Stimulated activated CD4-positive, alpha-beta T cell treated with anti-CD3 and anti-CD28 coated beads, Interleukin-12 subunit alpha, Interleukin-12 subunit beta, amount 100 ng/mL, for 48 hours (primary cell): ENCODE measurements at places on chromosomes 11 and 22.

DNA sequence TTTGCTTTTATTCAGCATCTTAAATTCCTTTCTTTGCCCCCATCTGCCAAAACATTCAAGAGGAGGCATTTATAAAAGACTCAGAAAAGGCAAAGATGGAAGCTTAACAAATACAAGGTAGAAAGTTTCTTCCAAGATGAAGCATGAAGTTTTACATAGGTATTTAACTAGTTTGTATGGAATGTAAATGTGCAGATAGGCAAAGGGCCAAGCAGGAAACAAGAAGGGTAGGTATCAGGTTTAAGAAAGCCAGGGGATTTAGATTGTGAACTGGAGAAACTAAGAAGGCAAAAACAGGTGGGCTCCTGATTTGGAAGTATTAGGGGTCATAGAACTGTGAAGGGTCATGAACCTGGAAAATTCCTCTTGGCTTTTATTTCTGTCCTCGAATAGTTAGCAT lies 62.6 kb downstream of the PPP2R1B start:
- DNase-seq: no peak

DNA sequence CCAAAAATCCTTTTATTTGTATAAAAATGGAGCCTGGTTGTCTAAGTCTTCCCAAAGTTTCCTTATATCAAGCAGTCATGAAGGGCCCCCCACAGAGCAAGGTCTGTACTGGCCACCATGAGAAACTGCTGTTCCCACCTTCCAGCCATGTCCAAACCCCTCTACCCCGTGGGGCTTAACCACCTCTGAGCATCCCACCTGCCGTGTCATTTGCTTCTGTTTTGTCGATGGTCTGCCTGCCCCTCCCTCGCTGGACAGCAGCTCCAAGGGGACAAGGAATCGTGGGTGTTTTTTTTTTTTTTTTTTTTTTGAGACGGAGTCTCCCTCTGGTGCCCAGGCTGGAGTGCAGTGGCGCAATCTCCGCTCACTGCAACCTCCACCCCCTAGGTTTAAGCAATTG lies 11.1 kb upstream of the ANO1 start:
- no peak for DNase-seq

GRCh38 chr22:50396751-50397370 lies 53.7 kb downstream of the PPP6R2 start:
- no peak for DNase-seq

DNA sequence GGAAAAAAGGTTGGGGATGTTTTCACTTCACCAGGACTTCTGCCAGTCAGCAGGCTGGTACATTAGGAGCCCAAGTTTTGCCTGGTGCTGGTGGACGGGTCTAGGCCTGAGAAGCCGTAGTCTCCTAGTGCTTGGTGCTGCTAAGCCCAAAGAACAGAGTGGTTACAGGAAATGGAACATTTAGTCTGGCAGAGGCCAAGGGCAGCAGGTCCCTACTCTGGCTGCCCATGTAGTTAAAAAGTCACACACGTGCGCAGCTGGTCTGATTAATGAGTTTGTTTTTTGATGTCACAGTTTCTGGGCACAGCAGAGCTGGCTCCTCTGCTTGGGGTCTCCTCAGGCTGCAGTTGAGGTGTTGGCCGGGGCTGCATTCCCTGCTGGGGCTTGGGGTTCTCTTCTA lies 20.6 kb downstream of the BCR start:
- DNase-seq: no peak

GRCh38 chr11:90434858-90435257 lies 212.0 kb upstream of the CHORDC1 start:
- no peak for DNase-seq

GRCh38 chr22:49763696-49764095 lies 64.0 kb downstream of the BRD1 start:
- no peak for DNase-seq

- no peak for DNase-seq
These were observed 46.8 kb upstream of the IGLL5 start for GRCh38 chr22:22840780-22841179.

DNA sequence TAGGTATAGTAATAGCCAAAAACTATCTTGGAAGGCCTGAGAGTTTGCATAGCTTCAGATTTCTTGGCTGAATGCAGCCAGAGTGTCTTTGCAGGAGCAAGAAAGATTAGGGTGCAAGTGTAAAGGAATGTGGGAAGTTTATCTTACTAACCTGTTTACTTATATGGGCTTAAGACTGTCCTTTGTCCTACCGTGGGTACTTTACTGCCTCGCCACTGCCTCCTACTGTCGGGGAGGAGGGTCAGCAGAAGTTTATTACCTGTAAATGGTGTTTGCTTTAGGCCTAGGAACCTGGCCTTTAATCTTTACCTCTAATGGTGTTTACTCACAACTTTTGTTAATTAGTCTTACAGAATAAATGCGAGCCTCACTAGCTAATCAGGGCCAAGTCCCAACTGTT lies 633.8 kb downstream of the DLG2 start:
- DNase-seq: no peak

GRCh38 chr11:88494848-88495247 lies 157.3 kb upstream of the CTSC start:
- no peak for DNase-seq

DNA sequence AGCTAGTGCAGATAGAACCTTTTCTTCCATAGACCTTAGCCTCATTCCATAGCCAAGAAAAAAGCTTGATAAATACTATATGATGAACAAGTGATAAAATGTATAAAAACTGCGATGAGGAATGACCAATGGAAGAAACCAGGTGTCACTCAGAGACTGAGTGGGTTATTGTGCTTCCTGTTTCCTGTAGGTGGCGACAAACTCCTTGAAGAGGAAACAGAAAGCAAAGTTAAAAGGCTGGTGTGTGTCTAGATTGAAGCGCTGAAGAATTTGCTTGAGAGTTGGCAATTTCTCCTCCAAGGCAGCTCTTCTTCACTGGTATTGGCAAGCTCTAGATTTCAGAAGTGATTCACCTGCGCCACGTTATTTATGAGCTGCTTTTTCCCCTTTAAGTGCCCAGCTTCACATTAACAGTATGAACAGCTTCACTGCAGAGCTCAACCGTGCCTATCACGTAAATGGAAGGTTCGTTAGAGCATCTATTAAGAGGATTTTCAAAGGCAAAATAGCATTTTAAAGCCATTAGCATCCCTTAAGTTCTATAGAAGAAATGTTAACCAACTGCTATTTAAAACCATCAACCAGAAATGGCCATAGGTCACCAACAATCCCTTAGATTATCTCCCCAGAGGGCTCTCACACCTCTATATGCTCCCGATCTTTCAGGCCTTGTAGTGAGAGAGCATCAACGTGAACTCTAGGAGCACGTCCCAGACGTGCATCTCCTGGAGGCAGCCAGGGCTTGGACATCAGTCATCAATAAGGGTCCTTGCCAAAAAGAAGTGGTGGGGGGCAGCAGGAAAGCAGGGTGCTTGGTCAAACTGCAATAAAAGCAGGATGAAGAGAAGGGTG lies 179.4 kb downstream of the CADM1 start:
- DNase-seq: no peak

DNA sequence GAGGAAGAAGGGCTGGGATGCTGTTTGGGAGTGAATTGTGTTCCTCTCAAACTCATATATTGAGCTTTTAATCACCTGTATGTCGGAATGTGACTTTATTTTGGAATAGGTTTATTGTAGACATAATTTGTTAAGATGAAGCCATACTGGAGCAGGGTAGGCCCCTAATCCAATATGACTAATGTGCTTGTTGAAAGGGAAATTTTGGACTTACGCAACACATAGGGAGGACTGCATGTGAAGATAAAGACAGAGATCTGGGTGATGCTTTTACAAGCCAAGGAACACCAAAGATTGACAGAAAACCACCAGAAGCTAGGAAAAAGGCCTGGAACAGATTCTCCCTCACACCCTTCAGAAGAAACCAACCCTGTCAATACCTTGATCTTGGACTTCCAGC lies 43.2 kb upstream of the OVCH2 start:
- DNase-seq: no peak

DNA sequence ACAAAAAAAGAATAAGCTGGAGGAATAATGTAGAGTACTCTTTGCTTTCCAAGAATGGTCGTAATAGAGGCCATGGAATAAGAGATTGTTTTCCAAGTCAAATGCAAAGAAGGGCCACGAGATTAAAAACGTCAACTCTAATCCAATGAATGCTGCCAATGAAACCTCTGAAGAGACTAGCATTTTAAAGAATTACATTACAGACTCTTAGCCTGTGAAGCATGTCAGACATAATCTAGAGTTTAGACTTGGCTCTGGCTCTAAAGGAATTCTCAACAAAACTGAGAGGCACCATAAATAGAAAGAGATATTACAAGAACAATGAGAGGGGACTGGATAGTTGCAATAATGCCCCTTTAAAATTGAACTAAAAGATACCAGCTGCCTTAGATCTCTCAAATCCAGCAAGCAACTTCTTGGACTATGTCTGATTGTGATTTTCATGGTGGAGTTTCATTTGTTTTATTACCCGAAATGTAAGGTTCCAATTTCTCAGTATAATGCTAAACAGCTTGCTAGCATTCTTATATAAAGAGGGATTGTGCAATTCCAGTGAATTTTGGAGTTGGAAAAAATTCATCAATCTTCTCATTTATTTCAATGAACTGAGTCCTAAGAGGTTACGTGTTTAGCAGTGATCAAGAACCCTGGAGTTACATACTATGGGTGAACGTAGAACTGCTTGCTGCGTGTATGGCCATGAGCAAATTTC lies 5.6 kb downstream of the ETS1 start:
- no peak for DNase-seq

DNA sequence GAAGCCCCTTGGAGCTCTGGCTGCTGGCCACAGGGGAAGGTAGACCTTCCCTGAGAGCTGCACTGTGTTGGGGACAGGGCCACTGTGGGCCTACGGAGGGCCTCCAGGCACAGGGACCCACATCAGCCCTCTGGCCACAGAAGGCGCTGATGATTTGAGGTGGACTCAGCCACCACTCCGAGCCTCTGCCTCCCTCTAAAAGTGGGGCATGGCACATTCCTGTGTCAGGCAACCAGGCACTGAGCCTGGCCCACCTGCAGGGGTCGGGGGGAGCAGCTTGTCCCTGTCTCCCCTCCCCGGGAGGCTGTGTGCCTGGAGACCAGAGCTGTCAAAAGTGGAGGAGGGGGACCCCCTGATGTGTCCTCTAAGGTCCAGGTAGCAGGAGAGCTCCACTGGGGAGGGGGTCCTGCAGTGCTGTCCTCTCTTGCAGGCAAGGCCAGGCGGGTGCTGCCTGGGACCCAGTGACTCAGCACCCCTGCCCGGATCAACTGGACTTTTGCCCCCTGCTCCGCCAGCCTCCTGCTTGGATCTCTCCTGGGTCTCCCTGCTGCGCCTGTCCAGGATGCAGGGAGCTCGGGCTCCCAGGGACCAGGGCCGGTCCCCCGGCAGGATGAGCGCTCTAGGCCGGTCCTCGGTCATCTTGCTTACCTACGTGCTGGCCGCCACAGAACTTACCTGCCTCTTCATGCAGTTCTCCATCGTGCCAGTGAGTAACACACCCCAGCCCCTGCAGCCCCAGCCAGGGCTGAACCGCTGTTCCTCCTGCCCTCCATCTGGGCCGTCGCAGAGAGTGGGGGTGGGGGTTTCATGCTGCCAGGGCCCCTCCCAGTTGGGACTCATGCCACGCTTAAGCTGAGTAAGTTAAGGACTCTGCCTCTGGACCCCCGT lies 17.5 kb upstream of the CDKN1C start:
- DNase-seq: no peak

- DNase-seq: no peak
These were observed 12.8 kb downstream of the BRD1 start for GRCh38 chr22:49814856-49815255.

DNA sequence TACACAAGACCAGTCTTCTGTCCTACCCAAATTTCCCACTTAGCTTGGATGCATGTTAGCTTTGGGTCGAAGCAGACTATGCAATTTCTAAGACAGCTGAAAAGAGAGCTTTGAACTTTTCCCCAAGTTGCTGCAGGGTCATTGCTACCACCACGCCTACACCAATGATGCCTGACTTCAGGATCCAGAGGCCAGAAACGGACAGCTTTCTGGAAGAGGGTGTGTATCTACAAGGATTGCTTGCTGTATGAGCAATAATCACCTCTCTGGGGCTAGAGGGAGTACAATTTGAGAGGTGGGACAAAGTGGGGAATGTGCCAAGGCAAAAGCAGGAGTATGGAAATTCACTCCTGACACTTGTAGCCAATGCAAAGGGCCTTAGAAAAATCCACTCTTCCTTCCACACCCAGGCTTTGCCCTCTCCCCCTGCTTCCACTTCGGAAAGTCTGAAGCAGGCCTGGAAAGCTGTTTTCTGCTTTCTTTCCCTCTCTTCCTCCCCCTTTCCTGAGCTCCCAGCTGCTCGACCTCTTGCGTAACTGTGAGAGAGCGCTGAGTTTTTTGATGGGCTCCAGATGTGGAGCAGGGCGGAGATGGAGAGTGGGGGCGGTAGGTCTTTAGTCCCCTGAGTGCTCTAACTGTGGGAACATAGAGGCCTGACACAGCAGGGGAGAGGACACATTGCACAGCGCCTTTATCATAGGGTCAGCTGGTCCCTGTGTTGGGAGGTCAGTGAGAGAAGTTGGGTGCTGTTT lies 2.1 kb upstream of the PHLDB1 start:
- DNase-seq: no peak

DNA sequence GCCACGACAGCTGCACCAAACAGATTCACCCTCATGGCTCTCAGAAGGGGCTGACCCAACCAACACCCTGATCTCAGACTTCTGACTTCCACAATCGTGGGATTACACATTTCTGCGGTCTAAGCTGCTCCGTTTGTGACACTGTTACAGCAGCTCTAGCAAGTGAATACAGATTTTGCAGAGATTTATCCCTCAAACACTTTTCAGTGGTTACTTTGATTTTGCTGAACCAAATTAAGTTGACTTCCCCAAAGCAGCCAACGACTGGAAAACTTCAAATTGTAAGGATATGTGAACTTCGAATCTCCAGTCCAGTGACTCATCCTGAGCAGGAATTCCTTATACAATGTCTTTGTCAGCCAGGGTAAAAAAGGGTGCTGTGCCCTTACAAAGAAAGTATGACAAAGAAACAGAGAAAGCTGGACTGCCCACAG lies 14.8 kb upstream of the INCENP start:
- DNase-seq: no peak

DNA sequence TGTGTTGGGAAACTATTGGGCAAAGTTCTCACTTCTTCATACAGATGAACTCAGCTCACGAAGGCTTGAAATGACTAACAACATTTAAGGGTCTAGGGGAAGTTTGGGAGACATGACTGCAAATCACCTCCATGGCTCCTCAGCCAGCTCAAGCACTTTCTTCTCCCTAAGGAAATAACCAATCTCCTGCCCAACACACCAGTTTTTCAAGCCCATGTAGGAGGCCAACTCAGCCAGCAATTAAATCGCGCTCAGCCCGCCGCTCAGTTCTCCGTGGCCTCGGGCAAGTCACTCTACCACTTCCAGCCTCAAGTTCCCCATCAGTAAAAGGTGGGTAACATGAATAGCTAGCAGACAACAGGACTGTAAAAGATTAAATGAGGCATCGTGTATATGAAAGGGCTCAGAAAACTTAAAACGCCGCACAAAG lies 796 bp downstream of the POLDIP3 start:
- no peak for DNase-seq

DNA sequence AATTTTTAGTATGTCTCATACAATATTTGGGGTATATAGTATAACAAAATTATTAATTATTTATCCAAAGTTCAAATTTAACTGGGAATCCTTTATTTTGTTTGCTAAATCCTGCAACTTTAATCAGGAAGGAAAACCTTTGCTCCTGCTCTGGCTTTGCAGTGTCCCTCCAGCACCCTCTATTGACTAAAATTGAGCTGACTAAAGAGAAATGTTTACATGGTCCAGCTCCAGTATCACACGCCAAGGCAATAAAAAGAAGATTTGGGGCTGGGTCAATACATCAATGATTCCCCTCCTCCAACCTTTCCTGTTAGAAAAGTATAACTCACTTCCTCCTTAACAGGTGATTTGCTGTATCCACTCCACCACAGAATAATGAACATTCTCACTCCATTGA lies 153.0 kb upstream of the LRRC4C start:
- no peak for DNase-seq

- no peak for DNase-seq
These were observed 319.7 kb downstream of the DDX10 start for GRCh38 chr11:108984523-108984922.
